ENCODE measurements at places on chromosomes 1 and 21.
A peak's percentile ranks its signal among the peaks of the same experiment; 100 is the strongest.

GRCh38 chr1:180923021-180923841, 10.5 kb downstream of the KIAA1614 start:
- no peak for DNase-seq

- DNase-seq: no peak
Measured at GRCh38 chr1:234466945-234467344, 12.0 kb downstream of the TARBP1 start.

- DNase-seq: no peak
Measured at GRCh38 chr1:39277879-39278278, 73.4 kb downstream of the MACF1 start.

GRCh38 chr1:192436441-192437078, 119.8 kb downstream of the RGS21 start:
- DNase-seq: no peak

DNA sequence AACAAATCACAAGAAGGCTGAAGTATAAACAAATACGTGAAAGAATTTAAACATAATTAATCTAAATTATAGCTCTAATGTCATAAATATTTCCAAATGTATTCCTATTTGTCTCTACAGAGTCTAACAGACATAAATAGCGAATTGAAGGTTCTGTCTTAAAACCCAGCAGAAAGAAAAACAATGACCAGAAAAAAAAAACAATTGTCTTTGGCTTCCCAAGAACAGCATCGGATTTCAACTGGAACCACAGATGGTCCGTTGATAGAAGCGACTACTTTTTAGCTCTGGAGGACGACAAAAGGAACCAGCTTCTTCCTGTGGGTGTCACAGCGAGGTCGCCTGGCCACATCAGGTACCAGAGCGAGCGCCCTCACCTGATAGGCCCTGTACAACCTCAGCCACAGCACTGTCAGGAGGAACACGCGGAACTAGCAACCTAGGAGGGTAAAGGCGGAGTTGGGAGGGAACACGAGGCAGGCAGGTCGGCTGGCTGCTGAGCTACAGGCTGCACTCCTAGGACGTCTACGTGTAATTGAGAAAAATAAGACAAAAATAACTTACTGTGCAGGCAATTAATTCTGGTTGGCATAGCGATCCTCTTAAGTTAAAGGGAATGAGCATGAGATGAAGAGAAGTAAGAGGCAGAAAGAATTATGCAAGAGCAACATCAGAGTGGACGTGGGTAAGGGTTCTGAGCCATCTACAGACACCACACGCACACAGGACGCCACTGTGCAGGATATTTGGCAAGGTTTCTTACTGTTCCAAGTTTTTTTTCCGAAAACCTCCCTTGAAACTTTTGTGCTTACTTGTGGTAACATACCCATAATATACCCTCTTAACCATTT, 16.7 kb upstream of the PRDM15 start:
- DNase-seq: no peak

- no peak for DNase-seq
Measured at GRCh38 chr1:91682882-91683597, 182.4 kb downstream of the CDC7 start.

DNA sequence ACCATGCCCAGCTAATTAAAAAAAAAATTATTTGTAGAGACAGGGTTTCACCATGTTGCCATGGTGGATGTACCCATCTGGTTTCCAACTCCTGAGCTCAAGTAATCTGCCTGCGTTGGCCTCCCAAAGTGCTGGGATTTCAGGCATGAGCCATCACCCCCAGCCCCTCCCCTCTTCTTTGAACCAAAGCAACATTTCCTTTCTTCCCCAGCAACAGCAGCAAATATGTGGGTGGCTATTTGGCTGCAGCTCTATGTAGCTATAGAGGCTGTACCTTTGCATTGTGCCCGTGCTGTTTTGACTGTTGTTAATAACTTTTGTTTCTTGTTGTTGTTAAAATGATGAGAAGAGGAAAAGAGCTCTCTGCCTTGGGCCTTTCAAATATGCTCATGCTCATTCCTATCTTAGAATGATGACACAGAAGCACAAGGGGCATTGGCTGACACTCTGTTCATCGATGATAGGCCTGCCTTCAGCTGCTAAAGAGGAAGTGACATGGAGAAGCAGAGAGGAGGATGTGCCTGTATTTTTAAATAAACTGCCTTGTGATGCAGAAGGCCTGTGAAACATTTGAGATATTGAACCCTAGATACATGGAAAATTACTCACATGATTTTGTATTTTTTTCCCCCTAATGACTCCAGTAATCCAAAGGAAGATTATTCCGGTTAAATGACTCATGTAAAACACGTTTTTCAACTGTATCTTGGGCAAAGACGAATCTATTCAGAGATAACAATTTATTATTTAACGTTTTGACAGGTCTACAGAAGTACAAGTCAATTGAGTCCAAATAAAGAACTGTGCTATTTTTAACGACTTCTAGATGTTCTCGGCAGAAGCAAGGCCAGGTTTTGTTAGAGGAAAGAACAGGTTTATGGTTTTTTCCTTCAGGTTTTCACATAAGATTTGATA, 20.5 kb upstream of the XPR1 start:
- DNase-seq: no peak

- no peak for DNase-seq
Measured at GRCh38 chr21:35478161-35479064, 429.3 kb upstream of the RUNX1 start.

DNA sequence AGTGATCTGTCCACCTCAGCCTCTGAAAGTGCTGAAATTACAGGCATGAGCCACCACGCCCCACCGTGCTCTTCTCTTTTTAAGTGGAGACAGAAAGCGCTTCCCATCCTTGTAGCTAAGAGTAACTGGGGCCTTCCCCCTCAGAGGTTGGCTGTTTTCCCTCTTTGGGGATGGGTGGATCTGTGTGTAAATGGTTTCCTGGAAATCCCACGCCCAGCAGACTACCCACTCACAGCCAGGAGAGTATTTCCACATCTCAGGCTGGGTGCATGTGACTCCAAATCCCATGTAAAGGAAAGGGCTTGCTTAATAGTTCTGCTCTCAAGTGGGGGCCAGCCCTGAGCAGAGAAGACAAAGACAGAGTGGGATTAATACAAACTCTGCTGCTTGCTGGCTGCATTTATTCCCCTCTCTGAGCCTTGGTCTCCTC, 19.6 kb upstream of the TCEA3 start:
- peak; percentile 82 for DNase-seq
